ENCODE measurements at places on chromosomes 4 and X.
A peak's percentile ranks its signal among the peaks of the same experiment; 100 is the strongest.

- DNase-seq = no peak
Observed at GRCh38 chr4:116639070-116639577, 446.3 kb downstream of the TRAM1L1 start.

DNA sequence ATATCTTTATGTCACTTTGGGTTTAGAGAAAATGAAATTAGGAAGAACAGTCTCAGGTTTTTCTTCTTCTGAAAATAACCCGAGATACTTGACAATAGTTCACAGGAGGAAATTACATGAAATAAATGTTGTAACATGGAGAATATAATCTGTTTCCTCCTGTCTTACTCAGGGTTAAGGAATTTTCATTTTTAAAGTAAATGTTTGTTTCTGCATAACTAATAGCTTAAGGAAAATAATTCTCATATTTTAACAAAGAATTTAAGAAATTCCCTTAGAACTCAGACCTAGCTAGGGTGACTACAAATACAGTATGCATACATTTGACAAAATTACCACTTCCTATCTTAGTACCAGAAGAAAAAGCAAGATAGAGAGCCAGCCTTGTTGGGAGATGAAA, 17.2 kb upstream of the SPRY1 start:
- no peak for DNase-seq

GRCh38 chr4:2647403-2648158, 108.6 kb downstream of the TNIP2 start:
- DNase-seq = no peak

GRCh38 chr4:4277531-4277930, 12.4 kb downstream of the LYAR start:
- no peak for DNase-seq

DNA sequence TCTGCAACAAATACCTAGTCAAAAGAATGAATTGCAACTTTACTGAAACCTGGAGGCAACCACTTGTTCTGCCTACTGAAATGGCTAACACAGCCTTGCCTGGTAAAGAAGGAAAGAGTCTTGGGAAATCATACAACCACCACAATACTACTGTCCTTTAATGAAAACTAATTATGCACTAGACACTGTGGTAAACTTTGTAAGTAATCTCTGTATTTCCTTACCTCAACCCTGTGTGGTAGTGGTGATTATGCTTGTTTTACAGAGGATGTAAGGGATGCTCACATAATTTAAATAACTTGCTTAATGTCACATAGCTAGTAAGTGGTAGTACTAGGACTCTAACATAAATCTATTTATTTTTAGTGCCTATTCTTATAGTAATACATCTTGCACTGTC, 44.7 kb downstream of the TMEM156 start:
- DNase-seq = no peak

GRCh38 chr4:26201120-26201519, 119.7 kb upstream of the RBPJ start:
- DNase-seq = no peak

DNA sequence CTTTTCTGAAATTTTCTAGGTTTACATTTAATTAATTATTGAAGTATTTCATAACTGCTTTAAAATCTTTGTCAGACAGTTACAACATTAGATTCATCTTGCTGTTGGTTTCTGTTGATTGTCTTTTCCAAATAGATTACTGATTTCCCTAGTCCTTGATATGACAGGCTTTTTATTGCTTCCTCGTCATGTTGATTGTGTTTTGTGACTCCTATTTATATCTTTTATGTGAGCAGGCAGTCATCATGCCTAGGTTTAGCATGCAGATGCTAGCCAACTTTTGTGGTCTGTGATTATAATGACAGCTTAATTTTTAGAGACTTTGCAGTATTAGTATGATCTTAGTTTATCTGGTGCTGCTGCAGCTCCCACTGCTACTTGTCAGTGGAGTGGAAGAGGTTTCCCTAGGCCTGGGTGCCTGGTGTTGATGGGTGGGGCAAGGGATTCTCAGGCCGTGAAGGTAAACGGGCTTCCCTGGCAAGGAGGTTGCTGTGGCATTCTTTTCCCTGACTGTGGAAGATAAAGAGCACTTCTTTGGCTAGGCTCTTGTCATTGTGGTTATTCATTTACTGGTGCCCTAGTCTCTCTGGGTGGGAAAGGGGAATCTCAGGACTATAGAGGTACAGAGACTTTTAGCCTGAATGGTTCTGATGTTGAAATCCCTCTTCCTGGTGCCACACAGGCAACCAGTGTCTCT, 65.7 kb downstream of the SERPINA7 start:
- no peak for DNase-seq

DNA sequence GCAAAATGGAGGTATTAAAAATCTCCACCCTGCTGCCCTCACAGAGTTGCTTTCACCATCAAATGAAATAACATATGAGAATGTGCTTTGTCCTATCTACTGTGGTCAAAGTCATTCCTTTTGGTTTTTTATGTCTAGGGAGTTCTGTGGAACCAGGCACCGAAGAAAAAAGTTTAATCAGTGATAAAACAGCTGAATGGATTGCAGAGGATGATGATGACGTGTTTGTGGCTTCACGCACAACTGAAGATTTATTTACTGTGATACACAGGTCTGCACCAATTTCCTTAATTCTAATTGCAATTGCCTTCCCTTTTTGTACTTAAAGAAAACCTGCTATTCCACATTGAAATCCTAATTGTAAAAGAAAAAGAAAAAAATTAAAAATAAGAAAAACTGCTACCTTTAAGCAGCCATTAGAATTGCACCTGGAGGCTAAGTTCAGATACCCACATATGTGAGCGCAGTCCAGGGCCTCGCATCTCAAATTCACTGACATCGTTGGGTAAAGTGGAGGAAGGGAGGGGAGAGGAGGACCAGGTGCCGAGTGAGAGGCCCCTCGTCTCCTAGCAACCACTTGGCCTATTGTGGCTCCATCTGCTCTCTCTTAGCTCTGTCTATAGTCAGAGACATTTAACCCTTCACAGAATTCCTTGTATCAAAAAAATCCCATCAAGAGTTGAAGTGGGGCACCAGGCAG, 10.5 kb upstream of the RTL5 start:
- no peak for DNase-seq

GRCh38 chr4:147407261-147408045, 73.4 kb upstream of the EDNRA start:
- DNase-seq = no peak

- no peak for DNase-seq
Observed at GRCh38 chr4:98773638-98774037, 115.2 kb upstream of the TSPAN5 start.

DNA sequence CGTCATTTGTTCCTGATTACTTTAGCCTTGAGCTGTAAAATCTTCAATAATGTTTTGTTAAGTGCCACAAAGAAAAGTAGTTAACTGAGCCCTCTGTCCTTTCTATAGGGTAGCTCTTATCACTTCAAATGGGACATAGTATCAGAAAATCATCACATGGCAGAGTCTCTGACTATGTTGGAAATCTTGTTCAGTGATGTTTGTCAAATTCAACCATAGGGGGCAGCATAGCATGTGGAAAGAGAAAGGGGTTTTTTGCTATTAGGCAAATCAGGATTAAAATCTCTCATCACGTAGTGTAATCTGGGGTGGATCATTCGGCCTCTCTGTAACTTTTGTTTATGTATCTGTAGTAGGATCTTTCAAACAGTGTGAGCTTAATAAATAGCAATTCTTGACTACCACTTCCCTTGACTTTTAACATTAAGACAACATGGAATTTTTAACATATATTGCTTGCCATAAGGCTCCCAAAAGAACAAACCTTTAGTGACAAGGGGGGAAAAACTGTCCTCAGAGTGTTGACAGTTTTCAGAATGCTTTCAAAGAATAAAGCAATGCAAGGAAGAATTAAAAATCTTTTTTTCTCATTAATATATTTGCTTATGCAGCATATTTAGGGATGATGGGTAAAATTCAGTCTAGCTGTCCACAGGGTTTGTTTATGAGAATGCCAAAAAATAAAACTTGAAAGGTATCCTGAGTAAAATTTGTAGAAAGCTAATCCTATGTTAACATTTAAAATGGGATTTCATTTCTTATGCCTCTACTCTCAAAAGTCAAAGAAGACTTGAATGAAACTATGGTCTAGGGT, 127.2 kb downstream of the FBXW7 start:
- no peak for DNase-seq

DNA sequence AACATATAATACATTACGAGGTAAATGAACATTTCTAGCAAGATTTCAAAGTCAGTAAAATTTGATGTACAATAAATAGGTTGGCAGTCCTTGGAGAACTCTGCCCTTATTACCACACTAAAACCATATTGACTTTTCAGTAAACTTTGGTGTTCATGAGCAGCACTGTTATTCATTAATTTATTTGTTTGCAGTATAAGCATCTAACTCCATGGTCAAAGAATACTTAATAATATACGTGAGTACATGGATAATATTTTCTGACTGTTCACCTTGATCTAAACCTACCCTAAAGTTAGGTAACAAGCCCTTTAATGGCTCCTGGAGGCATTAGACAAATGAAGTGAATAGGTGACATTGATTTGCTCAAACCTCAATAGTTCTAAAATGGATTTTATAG, 817.2 kb upstream of the FTHL17 start:
- DNase-seq = no peak

- no peak for DNase-seq
Observed at GRCh38 chr4:158190718-158191117, 17.9 kb upstream of the GASK1B start.

- DNase-seq = no peak
Observed at GRCh38 chr4:176656108-176656507, 136.6 kb downstream of the VEGFC start.

GRCh38 chrX:20130357-20130756, 11.3 kb downstream of the EIF1AX start:
- no peak for DNase-seq

DNA sequence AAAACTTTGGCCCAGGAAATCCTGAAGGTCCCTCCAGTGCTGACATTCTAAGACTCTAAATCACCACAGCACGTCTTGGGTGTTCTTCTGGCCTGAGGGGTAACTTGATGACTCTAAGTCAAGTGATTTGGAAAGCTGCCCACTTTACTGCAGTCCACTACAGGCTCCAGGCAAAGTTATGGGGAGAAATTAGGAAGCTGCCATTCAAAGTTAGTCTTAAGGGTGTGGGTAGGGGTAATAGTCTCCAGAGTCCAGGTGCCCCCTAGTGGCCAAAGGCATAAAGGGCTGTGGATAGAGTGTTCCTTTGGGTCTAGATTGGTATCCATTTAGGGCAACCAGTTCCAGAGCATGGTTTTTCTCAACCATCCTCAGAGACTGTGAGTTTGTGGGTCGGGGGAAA, 38.7 kb upstream of the SLC16A2 start:
- DNase-seq = peak; percentile 34

- DNase-seq = no peak
Observed at GRCh38 chr4:187286525-187286924, 562.9 kb upstream of the FAT1 start.

DNA sequence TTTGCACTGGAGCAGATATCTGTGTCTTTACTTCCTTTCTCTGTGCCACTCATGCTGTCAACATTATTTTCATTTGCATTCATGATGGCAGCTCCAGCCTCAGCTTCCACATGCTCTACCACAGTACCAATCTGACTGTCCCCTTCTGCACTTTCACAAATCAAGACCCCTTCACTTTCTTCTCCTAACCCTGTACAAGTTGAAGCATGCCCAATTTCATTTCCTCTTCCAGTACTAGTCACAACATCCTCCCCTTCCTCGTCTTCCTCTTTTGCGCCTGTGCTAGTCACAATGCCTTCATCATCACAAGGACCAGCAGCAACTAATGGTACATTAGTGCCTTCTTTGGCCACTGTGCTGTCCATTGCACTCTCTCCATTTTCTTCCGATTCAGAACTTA, 26.5 kb downstream of the BOD1L1 start:
- DNase-seq = no peak

GRCh38 chr4:9963328-9963727, 58.0 kb downstream of the SLC2A9 start:
- no peak for DNase-seq

DNA sequence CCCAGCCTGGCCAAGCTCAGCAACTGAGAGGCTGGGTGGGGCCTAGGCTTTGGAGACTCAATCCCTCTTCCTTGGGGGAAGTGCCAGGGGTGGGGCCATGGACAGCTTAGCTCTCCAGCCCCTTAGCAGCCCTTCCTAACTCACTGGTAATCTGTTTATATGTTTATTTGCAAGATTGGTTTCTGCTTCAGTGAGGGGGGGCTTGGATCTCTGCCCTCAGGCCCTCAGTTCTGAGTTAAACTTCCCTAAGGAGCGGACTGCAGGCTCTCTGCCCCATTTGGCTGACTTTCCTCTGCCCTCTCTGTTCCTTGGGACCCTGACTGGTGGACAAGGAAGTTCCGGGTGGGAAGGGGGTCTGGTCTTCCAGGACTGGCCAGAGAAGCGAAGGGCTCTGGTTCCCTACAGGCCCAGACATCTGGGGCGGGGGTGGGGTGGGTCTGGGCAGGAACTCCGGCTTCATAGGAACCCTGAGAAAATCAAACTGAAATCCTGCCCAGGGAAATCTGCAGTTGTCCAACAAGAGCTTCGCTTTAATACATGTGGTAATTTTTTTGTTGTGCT, 51.4 kb downstream of the NALF2 start:
- DNase-seq = no peak

GRCh38 chrX:131782646-131783045, 238.8 kb downstream of the OR13H1 start:
- no peak for DNase-seq

- no peak for DNase-seq
Observed at GRCh38 chr4:67049446-67049845, 495.9 kb downstream of the CENPC start.

GRCh38 chr4:32931475-32931874, 2211.3 kb downstream of the PCDH7 start:
- no peak for DNase-seq

DNA sequence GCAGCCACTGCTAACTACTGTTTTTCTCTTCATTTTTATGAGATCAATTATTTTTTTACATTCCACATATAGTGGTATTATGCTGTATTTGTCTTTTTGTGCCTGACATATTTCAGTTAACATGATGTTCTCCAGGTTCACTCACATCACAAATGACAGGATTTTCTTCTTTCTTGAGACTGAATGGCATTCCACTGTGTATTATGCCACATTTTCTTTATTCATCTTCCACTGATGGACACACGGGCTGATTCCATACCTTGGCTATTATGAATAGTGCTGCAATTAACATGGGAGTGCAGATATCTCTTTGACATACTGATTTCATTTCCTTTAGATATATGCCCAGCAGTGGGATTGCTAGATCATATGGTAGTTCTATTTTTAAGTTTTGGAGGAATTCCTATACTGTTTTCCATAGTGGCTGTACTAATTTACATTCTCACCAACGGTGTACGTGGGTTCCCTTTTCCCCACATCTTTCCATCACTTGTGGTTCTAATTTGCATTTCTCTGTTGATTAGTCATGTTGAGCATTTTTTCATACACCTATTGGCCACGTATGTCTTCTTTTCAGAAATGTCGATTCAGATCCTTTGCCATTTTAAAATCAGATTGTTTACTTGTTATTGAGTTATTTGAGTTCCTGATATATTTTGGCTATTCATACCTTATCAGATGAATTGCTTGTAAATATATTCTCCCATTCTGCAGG, 14.9 kb upstream of the ZCCHC4 start:
- no peak for DNase-seq

Data from left kidney (tissue), 8 donors.